ENCODE measurements at places on chromosomes 4 and X. TPM values are rescaled to one million over a fixed set of nuclear protein-coding genes. Genes with fewer than 3 reads are reported as not detected.

- H3K4me3 ChIP-seq = no peak overlapping the region
- DNase-seq = no peak
- H3K27me3 ChIP-seq = no peaks in the 10 kb centered on the region
- no peaks in the 10 kb centered on the region for H3K4me1 ChIP-seq
Observed at GRCh38 chr4:152454398-152455011, 81.4 kb downstream of the FBXW7 start.

The SMIM10L2A gene
- 1.2 TPM for total RNA-seq

The YY2 gene
- total RNA-seq = 0.35 TPM

DNA sequence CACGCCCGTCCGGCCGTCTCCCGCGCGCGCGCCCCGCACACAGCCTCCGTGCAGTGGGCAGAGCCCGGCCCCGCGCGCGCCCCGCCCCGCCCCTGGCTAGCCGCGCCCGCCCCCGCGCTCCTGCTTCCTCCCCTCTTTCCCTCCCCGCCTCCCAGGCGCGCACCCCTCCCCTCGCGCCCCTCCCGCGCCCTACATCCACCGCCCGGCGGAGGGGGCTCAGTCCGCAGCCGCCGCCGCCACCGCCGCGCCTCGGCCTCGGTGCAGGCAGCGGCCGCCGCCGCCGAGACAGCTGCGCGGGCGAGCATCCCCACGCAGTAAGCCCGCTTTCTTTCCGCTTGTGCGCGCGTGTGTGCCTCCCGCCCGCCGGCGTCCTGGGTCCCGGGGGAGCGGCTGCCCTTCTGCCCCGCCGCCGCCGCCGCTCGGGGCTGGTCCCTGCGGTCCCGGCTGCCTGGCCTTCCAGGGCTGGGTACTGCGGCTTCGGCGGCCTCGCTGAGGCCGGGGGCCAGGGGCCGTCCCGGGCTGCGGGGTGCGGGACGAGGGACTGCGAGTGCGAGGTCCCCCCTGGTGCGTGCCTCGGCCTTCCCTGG is at the start of gene FHL1:
Gene FHL1, plus strand, starts transcription at position 219 of the 587 bp plus-strand sequence.
- no peaks in the 10 kb centered on the region for H3K27me3 ChIP-seq
- no peaks in the 10 kb centered on the region for H3K36me3 ChIP-seq
- peak within 1 kb of the TSS; percentile 92 for H3K27ac ChIP-seq

DNA sequence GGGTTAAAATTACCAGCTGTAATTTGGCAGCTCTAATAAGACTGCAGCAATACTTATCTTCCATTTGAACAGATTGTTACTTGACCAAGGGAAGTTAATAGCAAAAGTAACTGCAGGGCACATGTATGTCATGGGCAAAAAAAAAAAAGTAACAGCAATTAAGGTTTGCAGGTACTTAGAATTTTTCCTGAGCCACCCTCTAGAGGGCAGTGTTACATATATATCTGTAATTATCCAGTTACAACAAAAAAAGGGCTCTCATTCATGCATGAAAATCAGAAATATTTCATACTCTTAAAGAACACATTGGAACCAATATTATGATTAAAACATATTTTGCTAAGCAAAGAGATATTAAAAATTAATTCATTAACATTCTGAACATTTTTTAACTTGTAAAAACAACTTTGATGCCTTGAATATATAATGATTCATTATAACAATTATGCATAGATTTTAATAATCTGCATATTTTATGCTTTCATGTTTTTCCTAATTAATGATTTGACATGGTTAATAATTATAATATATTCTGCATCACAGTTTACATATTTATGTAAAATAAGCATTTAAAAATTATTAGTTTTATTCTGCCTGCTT is 25.1 kb downstream of the XIAP start:
- DNase-seq = peak; percentile 32
- H3K4me1 ChIP-seq = no peaks in the 10 kb centered on the region
- no peak overlapping the region for H3K27ac ChIP-seq
- peaks cover 10% of the 10 kb centered on the region for H3K36me3 ChIP-seq

GRCh38 chrX:153598541-153599191 is at the start of gene CCNQ:
Gene CCNQ, minus strand, starts transcription at chrX:153599139. Its CDS starts 66 bp downstream, at chrX:153599073.
- no peaks in the 10 kb centered on the region for H3K36me3 ChIP-seq
- DNase-seq = peak; percentile 54
- peak within 1 kb of the TSS; percentile 81 for H3K27ac ChIP-seq
- no peaks in the 10 kb centered on the region for H3K27me3 ChIP-seq
- H3K4me3 ChIP-seq = peak within 1 kb of the TSS; percentile 80
- H3K4me1 ChIP-seq = no peaks in the 10 kb centered on the region

DNA sequence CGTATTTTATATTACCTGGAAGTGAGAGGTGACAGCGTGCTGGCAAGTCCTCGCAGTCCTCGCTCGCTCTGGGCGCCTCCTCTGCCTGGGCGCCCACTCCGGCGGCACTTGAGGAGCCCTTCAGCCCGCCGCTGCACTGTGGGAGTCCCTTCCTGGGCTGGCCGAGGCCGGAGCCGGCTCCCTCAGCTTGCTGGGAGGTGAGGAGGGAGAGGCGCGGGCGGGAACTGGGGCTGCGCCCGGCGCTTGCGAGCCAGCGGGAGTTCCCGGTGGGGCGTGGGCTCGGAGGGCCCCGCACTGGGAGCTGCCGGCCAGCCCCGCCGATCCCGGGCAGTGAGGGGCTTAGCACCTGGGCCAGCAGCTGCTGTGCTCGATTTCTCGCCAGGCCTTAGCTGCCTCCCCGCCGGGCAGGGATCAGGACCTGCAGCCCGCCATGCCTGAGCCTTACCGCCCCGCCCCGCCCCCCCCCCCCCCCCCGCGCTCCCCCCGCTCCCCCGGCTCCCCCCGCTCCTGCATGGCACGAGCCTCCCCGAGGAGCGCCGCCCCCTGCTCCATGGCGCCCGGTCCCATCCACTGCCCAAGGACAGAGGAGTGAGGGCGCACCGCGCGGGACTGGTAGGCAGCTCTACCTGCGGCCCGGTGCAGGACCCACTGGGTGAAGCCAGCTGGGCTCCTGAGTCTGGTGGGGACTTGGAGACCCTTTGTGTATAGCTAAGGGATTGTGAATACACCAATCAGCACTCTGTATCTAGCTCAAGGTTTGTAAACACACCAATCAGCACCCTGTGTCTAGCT is 298.9 kb upstream of the MAGEB16 start:
- H3K4me3 ChIP-seq = no peak overlapping the region
- H3K27me3 ChIP-seq = no peaks in the 10 kb centered on the region
- no peaks in the 10 kb centered on the region for H3K36me3 ChIP-seq

DNA sequence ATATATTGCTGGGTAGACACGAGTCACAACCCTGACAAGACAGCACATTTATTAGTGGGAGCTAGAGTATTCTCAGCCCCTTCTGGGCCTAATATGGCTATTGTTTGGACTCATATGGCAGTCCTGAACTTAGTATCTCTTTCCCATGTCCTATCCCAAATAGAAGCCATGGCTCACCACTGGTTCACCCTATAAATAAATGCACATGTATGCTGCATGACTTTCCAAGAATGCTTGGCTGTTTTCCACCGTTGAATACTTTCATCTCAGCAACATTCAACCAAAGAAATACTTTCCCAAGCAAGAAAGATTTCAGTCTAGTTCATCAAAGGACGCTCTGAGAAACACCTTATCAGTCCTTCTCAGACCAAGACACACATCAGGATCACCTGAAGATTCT is 36.7 kb downstream of the SMPX start:
- H3K4me3 ChIP-seq = no peak overlapping the region
- H3K36me3 ChIP-seq = no peaks in the 10 kb centered on the region
- H3K27ac ChIP-seq = no peak overlapping the region
- H3K27me3 ChIP-seq = no peaks in the 10 kb centered on the region
- DNase-seq = no peak

The LONRF3 gene
- total RNA-seq = 5.6 TPM

Data from Peyer's patch (tissue), 4 donors.